ENCODE measurements at places on chromosomes 7 and 10.

DNA sequence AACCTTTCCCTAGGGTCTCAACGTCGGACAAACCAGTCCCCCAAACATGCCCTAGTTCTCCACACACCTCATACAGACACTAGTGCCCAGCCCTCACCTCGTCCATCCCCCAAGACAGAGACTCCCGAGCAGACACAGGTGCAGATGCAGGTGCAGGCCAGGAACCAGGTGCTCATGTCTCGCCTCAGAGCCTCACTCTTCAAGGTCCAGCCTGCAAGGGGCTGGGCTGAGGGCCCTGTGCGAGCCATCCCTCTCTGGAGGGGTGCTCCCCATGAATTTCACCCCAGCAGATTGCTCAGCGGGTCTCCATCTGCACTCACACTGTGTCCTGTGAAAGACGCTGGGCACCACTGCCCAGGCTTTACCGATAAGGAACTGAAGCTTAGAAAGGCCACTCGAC lies 36.9 kb upstream of the TUBB8 start:
- no peak for DNase-seq

- DNase-seq, result no peak
These were observed 75.8 kb downstream of the ZMIZ1 start for GRCh38 chr10:79144351-79145173.

DNA sequence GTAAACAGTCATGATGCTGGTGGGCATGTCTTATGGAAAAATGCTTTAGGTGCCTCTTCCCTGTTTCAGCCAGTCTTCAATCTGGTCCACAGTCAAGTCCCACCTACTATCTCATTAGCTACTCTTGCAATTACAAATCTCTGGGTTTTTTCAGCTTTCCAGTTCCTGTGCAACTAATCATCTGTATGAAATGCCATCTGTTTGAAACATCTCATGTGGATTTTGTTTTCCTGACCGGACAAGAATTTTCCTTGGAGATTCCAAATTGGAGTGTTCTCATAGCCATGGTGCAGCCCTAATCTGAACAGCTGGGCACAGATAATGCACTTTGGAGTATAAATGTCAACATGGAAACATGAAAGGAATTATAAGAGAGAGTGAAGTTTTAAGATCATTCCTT lies 41.3 kb upstream of the CALN1 start:
- DNase-seq, result no peak

- no peak for DNase-seq
These were observed 892.0 kb downstream of the GATA3 start for GRCh38 chr10:8946451-8946850.

GRCh38 chr10:78467496-78468106 lies 433.9 kb downstream of the RPS24 start:
- no peak for DNase-seq

GRCh38 chr7:107157091-107157490 lies 11.7 kb upstream of the HBP1 start:
- no peak for DNase-seq

GRCh38 chr7:157397731-157398691 lies 61.2 kb downstream of the DNAJB6 start:
- peak; percentile 76 for DNase-seq

GRCh38 chr7:133051066-133051465 lies 30.8 kb downstream of the CHCHD3 start:
- DNase-seq, result peak; percentile 46

- DNase-seq, result no peak
These were observed 190.6 kb upstream of the CCDC6 start for GRCh38 chr10:60096761-60097513.

DNA sequence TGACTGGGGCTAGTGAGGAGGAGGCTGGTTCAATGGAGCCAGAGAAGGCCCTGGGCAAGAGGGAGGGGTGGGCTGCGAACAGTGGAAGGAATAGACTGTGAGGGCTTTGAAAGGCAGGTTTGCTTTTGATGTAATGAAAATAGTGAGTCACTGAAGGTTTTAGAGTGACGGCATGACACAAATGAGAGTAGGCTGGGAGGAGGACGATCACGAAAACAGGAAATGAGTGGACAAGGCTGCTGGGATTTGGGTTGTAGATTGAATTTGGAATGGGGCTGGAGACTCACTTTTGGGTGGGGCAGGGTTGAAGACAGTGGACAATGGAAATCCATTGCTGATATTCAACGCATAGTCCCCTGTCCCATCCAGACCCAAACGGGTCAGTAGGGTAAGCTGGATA lies 139.6 kb downstream of the CDH23 start:
- peak; percentile 3 for DNase-seq

DNA sequence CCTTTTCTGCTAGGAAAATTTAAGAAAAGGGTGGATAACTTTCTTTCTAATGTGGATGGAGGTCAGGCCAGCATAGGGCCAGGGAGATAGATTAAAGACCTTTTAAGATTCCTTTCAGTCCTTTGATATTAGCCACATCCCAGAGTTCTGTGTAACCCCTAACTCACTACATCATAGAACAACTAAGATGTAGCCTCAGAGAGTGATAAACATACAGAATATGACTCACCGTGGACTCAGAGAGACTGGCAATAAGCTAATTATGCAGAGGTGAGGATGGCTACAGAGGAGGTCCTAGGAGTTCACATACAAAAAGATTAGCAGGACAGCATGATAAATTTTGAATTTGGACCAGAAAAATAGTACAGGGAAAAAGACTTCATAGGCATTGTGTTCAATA lies 141.0 kb downstream of the AOAH start:
- no peak for DNase-seq

DNA sequence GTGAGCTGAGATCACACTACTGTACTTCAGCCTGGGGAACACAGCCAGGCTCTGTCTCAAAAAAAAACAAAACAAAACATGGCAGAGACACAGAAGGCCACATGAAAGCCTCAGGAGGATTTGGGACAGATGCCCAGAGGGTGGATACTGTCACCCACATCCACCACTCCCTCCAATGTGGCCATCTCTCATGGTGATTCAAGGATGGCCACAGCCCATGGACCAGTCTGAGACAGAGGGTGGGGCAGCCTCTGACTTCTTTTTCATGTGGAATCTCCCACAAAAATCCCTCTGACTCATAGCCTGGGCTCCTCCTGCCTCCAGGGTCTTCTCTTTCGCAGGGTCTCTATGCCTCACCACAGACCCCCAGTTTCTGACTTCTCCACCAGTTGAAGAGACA lies 59.0 kb upstream of the GTF2I start:
- peak; percentile 6 for DNase-seq

DNA sequence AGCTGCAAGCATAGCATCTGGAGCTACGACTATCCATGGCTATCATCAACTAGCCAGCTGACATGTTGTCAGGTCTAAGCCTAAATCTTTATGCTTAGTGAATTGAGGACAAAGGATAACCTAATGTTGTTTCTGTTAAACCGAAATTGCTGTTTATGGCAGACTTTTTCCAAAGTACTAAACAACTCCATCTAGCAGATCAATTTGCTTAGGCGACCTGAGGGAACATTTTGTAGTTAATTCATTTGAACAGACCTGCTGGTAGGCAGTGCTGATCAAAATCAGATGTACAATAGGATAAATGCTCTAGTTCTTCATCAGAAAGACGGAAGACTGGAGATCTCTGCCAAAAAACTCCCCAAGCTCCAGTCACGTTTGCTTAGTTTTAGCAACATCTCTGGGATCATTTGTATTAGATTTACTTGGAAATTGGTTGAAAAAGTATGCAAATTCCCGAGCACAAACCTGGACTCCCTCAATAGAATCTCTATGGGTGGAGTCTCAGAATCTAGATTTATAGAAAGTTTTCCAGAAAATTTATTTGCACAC lies 301.6 kb upstream of the NRP1 start:
- no peak for DNase-seq

GRCh38 chr10:3887885-3888476 lies 103.0 kb upstream of the KLF6 start:
- peak; percentile 96 for DNase-seq

DNA sequence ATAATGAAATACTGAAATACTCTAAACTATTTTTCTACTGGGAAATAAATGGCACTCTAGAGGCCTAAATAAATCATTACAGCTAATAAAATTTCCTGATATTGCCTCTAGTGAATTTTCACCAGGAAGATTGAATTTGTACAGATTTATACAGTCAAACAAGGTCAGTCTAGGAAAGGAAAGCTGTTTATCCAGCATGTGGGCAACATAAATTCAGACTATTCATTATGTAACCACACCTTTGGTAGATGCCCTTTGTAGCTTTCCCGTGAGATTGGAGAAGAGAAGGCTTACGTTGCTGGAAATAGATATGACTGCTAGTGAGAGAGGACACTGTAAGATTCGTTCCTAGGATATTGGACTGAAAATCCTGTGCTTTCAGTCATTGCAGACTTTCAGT lies 35.2 kb upstream of the PNLIP start:
- DNase-seq, result no peak

DNA sequence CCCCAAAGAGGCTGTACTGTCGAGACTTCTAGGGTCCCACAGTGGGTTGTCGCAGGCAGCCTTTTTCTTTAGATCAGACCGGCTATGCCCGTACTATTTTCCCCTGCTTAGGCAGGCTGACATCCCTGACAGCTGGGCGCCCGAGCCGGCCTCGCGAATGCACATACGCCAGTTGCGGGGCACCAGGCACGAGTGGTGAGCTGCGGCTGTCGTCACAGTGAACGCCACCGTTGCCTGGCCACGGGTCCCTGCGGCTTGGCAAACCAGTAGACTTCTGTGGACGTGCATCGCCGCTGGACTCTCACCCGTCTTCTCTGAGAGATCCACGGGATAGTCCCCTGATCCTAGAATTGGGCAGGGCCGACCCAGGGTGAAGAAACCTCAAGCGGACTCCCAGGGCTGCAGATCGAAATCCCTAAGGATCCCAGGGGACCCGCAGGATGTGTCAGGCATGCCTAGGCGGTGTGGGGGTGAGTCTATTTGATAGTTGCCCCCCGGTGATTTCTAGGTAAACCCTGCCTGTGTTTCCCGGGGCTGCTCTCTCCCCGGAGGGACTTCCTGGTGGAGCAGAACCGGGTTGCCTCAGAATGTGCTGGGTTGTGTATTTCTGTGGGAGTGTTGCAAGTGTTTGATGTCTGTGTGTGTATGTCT lies 33.0 kb upstream of the ZNF273 start:
- no peak for DNase-seq

GRCh38 chr7:124843336-124843735 lies 77.7 kb upstream of the GPR37 start:
- no peak for DNase-seq

DNA sequence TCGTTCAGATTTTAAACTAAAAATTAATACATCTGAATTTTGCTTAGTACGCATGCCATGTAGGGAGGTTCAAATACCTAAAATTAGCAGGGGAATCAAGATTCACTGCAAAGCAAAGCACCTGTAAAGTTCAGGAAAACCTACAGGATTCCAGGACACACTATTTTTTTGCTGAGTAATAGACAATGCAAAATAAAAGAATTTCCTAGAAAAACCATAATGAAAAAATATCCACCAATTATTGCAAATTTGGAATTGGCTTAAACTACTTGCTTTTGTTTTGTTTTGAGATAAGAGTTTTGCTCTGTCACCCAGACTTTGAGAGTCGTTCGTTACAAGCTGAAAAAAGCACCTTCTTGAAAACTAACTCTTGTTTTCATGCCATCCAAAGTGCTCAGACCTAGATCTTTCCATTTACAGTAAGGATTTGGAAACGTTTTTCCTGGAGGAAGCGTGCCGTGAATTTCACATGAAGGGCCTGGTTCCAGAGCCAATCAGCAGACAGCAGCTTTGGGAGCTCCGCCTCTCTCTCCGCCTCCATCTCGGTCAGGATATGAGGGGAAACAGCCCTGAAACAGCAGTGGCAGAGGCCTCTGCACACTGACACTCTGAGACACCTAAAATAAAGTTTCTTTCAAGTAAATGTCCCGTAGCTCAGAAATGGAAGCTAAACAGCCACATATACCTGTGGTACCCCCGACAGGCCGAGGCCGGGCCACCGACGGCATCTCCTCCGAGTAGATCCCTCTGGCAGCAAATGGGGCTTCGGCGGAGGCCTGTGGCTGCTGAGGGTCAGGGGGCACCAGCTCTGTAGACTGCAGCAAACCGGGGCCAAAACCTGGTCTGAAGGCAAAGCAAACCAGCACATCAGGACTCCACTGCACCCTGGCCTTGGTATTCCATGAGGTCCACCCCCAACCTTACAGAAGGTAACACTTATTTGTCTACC lies 45.9 kb upstream of the ATP6V0A4 start:
- DNase-seq, result no peak

DNA sequence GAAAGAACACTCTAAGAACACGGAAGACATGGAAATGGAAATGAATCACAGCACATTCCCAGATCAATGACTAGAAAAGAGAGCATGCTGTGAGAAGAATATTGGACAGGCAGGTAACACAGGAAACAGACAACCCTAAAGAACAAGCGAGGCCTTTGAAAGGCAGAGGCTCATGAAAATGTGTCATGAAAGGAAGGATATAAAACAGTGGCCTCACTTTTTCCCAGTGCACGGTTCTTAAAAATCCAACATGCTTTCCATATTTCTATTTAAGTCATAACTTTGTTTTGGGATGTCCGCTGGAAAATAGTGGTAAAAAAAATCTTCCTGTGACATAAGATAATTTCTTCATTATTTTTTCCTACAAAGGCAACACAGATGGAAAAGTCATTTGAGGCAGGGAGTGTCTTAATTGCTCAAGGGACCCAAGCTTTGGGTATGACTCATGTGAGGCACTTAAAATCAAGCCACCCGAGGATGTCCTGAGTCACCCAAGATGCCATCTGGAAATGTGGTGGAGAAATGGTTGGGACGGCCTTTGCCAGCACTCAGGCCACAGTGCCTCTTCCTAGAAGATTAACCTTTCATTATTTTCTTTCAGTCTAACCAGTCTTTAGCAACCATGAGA lies 17.0 kb downstream of the ITIH5 start:
- no peak for DNase-seq

DNA sequence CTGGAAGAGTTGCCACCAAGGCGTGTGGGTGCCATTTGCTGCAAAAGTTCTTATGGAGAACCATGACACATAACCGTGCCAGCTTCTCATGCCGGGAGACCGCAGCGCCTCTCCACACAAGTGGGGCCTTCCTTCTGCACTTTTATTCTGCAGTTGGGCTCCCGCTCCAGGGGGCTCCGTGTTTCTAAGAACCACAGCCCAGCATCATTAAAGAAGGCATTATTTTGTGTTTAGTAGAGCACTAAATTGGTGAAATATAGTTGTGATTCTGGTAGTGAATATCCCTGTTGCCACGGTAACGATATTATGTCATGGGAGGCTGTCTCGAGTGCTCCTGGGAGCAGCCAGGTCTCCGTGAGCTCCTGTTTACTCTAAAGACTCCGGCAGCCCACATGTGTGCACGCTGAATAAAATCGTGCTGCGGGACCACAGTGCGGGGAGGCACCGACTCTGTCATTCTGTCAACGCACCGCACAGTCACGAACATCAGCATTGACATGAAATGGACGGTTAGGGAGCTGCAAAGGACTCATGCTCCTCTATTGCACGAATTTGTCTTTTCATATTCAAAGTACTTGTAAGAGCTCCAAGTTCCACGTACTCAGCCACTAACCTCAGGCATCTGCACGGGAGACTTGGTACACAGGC lies 68.8 kb upstream of the PITRM1 start:
- no peak for DNase-seq

DNA sequence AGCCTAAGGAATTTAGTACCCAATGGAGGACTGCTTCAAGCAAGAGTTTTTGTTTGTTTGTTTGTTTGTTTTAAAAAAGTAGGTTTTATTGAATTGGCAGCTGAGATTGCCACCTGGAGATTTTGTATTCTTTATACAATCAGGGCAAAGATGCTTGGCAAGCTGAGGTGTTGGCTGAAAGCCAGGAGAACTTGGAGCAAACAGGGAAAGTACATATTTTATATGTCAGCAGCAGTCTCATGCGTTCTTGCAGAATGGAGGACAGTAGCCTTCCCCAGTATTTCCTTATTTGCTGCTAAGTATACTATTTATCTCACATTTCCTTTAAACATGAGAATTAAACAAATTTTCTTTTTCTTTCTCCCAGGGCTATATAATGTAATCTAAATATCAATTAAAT lies 22.6 kb upstream of the ICA1 start:
- DNase-seq, result no peak
